Aorta (tissue), 5 donors: ENCODE measurements at places on chromosomes 5 and 9.

- peak; percentile 36 for DNase-seq
Measured at GRCh38 chr9:138024131-138024530, 146.5 kb downstream of the CACNA1B start.

GRCh38 chr5:37900692-37901091 lies 60.9 kb upstream of the GDNF start:
- no peak for DNase-seq

GRCh38 chr9:35414889-35415288 lies 75.0 kb upstream of the RUSC2 start:
- DNase-seq: no peak

DNA sequence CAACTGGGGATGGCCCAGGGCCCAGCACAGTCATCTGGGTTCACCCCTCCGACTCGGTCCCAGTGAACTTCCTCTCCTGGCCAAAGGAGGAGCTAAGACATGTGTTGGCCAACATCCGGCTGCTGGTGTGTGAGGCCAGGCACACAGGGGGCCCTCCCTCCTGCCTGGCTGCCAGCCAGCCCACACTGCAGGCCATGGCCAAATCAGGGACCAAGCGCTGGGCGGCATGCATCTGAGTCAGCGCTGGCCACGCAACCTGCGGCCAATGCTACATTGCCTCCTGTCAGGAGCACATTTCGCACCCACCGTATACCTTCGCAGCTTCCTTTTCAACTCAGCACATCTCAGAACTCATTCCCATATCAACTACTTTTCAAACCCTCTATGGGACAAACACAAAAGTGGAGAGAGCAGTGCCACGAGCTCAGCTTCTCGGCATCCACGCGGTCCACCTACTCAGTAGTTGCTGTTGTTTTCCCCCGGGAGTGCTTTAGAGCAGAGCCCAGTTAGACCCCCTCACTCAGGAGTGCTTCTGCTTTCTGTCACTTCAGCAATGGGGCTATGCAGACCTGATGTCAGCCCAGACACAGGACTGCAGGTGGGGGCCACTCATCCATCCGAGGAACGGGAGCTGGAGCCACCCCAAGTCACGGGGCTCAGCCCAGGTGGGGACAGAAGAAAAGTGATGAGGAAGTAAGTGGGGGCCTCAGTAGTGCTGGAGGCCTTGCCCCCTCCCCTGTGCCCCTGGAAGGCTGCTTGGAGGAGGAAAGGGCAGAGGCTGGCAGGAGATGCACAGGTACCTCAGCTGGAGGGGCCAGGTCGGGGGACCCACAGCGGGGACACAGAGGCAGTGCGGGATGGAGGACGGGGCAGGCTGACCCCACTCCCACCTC lies 13.9 kb downstream of the NINJ1 start:
- DNase-seq: peak; percentile 98

GRCh38 chr5:176650354-176650884 lies 3.1 kb downstream of the TSPAN17 start:
- no peak for DNase-seq

- DNase-seq: peak; percentile 68
Measured at GRCh38 chr9:131394464-131395156, 724 bp downstream of the PRRC2B start.

GRCh38 chr5:2156358-2157059 lies 273.8 kb upstream of the IRX4 start:
- DNase-seq: peak; percentile 24
